ENCODE measurements at places on chromosomes 5 and 9.

DNA sequence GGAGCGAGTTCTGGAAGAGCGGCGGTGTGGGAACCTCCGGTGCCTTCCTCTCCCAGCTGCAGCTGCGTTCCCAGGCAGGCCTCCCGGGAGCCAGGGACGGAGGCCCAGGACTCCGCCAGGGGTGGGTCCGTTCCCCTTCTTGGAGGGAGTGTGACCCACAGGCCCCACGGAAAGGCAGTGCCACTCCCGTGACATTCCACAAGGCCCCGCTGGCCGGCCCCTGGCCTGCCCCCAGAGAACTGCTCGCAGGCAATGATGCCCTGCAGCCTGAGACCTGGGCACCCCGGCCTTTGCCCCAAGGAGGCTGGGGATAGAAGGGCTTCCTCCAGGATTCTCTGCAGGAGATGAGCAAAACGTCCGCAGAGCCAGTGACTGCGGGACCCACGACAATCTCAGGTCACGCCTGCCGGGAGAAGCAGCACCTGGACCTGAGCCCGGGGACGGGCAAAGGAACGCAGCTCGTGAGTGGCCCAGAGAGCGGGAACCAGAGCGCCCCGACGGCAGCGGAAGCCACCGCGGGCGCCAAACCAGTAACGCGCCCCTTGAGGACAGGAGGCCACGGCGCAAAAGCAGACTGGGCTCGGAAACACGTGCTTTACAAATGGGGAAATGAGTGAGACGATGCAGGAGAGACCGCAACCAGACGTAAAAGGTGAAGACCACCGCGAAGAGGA, 9.3 kb downstream of the OBP2B start:
- peak; percentile 19 for DNase-seq

GRCh38 chr9:98896632-98897031, 47.1 kb upstream of the COL15A1 start:
- peak; percentile 33 for DNase-seq

DNA sequence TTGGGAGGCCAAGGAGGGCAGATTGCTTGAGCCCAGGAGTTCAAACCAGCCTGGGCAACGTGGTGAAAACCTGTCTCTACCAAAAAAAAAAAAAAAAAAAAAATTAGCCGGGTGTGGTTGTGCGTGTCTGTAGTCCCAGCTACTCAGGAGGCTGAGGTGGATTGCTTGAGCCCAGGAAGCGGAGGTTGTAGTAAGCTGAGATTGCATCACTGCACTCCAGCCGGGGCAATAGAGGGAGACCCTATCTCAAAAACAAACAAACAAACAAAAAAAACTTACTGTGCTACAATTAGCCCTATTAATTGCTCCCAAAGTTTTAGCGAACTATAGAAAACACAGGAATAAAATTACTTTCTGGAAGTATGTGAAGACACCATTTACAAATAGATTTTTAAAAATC, 67.6 kb downstream of the ANKHD1 start:
- no peak for DNase-seq

DNA sequence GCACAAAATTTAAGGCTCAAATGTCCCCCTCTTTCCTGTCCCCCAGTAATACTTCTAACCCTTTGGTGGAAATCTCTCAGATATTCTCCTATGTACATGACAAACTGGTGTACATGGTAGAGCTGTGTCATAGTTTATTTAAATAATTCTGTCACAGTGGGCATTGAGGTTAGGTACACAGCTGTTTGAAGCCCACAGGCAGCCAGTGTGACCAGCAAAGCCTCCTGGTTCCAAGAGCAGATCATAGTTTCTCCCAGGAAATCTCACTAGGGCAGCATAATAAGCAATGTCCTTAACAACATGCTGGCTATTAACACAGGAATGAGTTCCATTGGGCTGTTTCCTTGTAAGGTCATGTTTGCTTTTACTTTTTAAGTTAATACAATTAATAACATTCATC, 63.9 kb downstream of the NDST1 start:
- no peak for DNase-seq

Measured in inflammatory macrophage (primary cell).